ENCODE measurements at places on chromosomes 2 and 18. TPM values are rescaled to one million over a fixed set of nuclear protein-coding genes. Genes with fewer than 3 reads are reported as not detected.

The MAPRE3 gene
- total RNA-seq, result 7.0 TPM

The MAPRE2 gene
- 18.3 TPM for total RNA-seq

The PFN4 gene
- 2.6 TPM for total RNA-seq

The FTCDNL1 gene
- 1.8 TPM for total RNA-seq

The CNGA3 gene
- total RNA-seq, result not detected
